ENCODE measurements at places on chromosomes 1 and 21. TPM values are rescaled to one million over a fixed set of nuclear protein-coding genes. Genes with fewer than 3 reads are reported as not detected.

FAM72C gene
- 6.0 TPM for total RNA-seq

AMY1C gene
- total RNA-seq = not detected

PRKAA2 gene
- total RNA-seq = 4.0 TPM

CD1E gene
- total RNA-seq = not detected

WNT4 gene
- total RNA-seq = 0.72 TPM

C1orf115 gene
- total RNA-seq = 6.0 TPM

GRCh38 chr1:101004670-101005069 is 20.9 kb downstream of the DPH5 start:
- DNase-seq = no peak

DNA sequence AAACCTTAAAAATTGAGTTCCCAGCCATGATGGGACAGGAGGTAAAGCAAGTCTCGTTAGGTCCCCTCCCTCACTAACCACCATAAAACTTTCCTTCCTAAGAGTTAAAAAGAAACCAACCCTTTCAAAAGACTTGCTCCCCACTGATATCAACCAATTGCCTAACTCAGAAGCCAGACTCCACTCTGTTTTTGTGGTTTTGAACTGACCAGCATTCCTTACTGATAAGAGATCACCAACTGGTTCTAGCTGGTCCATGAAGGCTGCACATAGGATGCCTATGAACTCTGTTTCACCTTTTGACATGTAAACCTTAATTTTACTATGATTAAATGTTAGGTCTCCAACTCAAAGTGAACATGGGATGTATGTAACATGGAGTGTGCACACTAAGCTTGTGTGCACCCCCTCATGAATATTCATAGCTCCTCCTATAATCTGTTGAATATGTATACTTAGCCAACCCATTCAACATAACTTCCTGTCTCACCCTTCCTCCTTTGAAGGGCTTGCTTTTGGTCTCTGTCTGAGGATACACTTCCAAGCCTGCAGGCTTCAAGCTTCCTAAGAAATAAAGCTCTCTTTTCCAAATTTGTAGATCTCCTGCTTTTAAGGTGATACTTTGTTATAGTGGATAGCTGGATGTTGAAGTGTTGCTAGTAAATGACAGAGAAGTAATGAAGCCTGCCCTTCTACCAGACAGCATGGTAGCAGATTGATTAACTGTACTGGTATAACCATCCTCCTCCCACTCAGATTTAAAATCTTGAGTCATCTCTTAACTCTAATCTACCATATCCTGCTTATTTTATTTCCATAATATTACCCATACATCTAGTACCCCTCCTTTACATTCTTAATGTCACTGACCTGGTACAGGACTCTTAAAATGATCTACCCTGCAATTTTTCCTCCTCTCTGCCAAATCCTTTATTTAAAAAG is 95.6 kb downstream of the ZNF644 start:
- DNase-seq = no peak

GRCh38 chr1:204479387-204480136 is 15.0 kb downstream of the PIK3C2B start:
- DNase-seq = no peak

DNA sequence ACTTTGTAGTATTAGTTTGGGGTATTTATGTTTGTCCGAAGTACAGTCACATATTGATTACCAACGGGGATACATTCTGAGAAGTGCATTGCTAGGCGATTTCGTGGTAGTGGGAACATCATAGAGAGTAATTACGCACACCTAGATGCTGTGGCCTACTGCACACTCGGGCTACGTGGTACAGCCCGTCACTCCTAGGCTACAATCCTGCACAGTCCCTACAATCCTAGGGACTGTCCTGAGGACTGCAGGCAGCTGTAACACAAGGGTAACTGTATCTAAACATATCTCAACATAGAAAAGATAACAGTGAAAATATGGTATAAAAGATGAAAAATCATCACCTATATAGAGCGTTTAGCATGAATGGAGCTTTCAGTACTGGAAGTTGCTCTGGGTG is 18.6 kb downstream of the EXOC8 start:
- DNase-seq = no peak

GRCh38 chr1:155199792-155200191 is 7.9 kb downstream of the THBS3 start:
- DNase-seq = no peak

DNA sequence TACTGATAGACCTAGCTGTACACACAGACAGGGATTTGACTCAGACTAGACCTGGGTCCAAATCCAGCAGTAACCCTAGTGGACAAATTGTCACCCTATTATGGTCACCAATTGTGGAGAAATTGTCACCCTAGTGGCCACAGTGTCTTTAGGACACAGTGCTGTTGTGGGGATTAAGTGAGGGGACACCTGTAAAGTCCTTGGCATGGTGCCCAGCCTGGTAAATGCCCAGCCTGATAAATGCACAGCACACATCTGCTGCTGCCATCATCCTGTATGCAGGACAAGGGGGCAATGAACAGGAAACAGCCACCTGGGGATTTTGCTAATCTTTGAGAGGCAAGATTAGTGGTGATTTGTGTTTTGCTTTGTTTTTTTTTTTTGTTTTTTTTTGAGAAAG is 2.3 kb downstream of the TMEM61 start:
- no peak for DNase-seq

DNA sequence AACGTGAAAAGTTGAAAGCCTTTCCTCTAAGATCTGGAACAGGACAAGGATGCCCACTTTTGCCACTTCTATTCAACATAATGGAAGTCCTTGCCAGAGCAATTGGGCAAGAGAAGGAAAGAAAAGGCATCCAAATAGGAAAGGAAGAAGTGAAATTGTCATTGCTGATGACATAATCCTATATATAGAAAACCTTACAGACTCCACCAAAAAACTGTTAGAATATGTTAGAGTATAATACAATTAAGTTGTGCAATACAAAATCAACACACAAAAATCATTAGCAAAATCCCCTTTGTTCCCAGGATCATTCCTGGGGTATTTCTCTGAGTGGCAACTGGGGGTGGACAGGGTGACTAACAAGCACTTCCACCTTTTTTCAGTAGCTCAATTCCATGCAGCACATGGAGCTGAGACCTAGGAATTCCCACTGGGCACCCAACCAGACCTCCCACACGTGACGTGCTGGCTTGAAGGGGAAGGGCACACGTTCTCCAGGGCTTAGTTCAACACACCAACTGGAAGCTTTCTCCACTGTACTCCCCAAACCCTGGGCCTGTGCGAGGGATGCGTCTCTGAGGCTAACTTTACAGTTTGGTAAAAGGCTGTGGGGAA is 9.6 kb downstream of the STUM start:
- DNase-seq = no peak

Measured in H9 (cell line).